ENCODE measurements at places on chromosomes 6 and 20.

DNA sequence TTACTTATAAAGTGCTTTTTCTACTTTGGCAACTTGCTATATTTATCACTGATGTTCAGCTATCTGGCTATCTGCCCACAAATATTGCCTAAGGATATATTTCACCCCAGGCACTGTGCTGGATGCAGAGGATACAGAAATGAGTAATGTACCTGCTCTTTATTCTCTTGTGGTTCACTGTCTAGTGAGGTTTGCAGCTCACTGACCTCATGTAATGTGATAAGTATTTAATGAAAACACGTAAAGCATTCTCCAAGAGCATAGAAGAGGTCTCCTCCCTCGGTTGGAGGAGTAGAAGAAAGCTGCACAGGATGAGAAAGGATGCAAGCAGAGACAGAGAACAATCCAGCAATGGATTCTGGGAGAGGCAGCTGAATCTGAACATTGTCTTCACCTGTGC lies 610.7 kb downstream of the CBLN4 start:
- DNase-seq = no peak

GRCh38 chr6:142300758-142301650 lies 803 bp upstream of the ADGRG6 start:
- peak; percentile 20 for DNase-seq

- no peak for DNase-seq
Measured at GRCh38 chr20:44012466-44013226, 98.0 kb downstream of the TOX2 start.

DNA sequence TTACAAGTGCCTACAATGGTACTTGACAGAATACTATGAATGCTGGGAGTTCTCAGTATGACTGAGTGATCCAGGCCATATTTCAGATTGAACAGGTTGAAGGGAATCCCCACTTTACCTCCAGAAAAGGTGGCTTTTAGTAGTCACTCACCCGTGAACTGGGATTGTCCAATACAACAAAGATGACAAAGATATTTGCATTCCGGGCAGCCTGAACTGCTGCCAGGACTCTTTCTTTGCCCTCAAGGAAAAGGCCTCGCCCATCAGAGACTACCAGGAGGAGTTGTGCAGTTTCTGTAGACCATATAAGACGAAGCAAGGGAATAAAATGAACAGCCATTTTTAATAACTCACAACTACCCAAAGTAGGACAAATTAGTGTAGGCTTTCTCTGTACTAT lies 6.3 kb upstream of the LYRM2 start:
- DNase-seq = no peak

DNA sequence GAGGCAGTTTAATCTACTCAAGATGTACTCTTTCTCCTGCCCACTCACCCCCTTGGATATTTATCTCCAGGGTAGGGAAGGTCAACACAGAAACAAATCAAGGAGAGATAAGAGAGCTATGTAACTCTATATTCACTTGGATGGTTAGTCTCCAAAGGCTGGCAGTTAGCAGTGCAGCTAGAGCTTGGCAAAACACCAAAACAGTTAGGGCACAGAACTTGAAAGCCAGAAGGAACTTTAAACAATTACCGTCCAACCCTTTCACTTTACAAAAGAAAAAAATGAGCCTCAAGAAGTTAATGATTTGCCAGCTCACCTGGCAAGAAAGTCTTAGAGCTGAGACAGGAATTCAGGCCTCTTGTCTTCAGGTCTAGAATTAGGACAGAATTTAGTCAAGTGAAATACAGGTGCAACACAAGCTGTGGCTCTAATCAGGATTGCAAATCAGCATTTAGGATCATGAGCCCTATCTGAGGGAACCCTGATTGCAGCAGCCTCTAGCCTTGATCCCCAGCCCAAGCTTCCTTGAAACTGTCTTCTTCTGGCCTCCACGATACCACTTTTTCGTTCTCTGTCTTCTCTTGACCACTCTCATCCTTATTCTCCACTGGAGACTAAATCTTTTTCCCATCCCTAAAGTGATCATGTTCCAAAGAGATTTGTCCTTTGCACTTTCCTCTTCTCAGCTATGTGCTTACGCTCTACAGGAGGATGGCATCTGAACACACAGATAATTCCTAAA lies 14.9 kb downstream of the NEDD9 start:
- DNase-seq = no peak

DNA sequence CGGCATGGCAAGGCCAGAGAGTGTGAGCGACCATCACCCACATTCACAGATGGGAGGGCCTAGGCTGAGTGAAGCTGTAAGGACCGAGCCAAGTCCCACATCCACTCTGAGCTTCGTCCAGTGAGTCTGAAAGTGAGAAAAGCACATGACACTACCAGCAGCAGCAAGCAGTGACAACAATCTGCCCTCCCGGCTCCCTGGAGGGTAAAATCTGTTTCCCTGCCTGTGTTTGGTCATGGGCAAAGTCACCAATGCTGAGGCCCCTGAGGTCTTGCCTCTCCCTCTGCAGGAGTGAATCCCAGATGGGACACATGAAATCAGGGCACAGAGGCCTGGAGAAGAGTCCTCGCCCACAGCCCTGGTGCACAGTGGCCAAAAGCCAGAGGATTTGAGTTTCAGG lies 6.4 kb upstream of the CST7 start:
- DNase-seq = no peak

- DNase-seq = no peak
Measured at GRCh38 chr6:89758830-89759229, 60.8 kb downstream of the MDN1 start.

DNA sequence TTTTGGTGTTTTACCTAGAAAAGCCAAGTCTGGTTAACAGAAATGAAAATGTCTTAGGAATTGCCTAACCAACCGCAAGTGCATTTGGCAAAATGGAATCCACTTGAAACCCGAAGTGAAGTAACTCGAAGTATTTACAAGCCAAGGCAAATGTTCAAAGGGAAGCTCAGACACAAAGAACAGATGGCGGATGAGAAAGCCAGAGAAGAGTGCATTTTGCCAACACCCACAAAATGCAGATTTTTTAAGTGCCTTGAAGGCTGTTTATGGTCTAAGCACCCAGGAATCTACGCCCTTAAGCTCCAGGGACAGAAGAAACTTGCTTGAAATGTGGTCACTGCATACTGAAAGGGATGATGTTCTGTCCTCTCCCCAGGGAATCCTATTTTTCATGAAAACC lies 70.0 kb upstream of the TBXT start:
- no peak for DNase-seq
